ENCODE measurements at places on chromosomes 3 and 15. TPM values are rescaled to one million over a fixed set of nuclear protein-coding genes. Genes with fewer than 3 reads are reported as not detected.

The RLBP1 gene
- not detected for total RNA-seq

The HYKK gene
- 9.3 TPM for total RNA-seq

The UBA7 gene
- 10.4 TPM for total RNA-seq

The CAPN7 gene
- total RNA-seq: 18.8 TPM

The CXCR6 gene
- not detected for total RNA-seq

The TMEM40 gene
- total RNA-seq: 0.10 TPM

The CP gene
- total RNA-seq: 2.6 TPM

The ZFYVE19 gene
- 32.2 TPM for total RNA-seq
